ENCODE measurements at places on chromosomes 2 and 18.

DNA sequence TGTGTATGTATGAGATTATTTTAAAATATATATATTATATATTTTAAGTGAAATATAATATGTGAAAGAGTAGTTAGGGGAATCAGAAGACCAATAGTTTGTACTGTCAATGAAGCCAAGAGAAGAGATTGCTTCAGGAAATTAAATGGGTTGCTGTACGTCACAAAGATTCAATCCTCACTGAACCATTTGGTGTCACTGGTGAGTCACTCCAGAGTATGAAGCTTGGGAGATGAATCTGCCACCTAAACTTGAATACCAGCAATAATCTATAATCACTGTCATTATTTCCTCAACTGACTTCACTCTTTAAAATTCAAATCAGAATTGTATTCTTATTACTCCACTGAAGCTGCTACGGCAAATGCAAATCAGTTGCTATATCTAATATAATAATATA is 41.9 kb upstream of the SCN9A start:
- DNase-seq: no peak

- DNase-seq: no peak
These were observed 835.3 kb downstream of the EPHA4 start for GRCh38 chr2:220736778-220737177.

DNA sequence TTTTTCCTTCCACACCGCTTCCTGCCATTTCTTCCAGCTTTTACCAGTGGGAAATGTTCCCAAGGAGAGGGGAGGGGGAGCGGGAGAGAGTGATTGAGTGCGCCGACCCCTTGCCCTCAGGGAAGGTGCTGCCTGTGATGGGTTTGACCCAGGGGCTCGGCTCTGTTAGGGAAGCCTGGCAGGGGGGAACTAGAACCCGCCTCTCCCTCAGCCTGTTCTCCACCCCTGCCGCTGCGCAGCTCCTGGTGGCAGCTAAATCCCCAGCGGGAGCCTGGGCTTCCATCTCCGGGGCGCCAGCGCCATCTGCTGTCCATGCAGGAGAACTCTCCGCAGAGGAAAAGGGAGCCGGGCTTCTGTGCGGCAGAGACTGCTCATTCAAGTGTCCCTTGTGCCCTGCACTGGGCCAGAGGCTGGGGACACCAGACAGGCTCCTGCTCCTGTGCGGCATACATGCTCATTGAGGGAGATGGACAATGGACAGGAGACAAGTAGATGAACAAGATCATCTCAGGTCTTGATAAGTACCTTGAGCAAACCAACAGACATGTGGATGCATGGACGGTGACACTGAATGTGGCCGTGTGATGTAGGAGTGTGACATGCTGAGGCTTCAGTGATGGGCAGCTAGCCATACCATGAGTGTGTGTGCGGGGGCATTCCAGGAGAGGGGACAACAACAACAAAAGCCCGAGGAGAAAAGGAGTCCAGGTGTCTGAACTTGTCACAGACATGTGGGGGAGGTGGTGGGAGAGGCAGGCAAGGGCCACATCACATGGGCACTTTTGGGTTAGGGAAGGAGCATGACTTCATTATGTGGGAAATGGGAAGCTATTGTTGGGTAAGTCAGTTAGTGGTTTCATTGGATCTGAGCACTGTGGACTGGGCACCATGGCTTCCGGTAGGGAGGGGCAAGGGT is 13.3 kb downstream of the CHPF start:
- DNase-seq: peak; percentile 92

GRCh38 chr2:217938036-217938435 is 64.8 kb downstream of the TNS1 start:
- DNase-seq: no peak

DNA sequence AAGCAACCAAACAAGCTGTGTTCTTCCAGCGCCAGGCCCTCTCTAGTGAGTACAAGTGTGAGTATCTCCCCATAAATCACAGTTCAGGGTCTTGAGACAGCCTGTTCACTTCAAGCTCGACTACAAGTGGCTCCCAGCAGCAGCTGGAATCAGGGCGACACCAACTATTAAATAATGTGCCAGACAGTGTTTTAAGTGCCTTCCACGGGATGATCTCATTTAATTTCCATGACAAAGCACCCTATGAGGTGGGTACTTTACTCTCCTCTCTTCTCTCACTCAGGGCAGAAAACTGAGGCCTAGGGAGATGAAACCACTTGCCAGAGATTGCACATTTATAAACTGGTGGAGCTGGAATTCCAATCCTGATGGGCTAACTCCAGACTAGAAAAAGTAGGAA is 2.6 kb upstream of the FAM136A start:
- no peak for DNase-seq

GRCh38 chr18:6493194-6493593 is 78.5 kb upstream of the L3MBTL4 start:
- DNase-seq: no peak

DNA sequence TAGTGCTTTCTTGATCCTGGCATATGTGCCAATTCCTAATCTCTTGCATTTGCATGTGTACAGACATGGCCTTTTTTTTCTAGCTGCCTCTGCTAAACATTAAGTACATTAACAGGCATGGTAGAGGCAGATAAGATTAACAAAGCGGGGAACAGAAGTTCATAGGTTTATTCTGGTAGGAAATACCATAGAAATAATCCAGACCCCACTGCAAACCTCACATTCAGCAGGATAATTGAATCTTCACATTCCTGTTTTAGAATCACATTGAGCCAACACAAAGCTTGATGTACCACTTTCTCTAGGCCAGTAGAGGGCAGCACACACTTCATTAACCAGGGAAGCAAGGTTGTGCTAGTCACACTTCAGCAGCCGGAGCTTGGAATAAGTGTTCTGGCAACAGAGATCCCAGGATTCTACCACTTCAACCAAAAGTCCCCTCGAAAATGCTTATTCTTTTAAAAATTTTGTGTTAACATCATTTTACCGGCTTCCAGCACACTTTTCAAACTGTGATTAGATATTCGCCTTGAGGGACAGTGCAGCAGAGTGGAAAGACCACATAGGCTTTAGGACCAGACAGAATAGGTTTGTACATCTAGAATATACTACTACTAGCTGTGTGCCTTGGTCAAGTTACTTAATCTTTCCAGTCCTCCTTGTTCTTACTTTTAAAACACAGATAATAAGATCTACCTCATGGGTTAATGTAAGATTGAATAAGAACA is 420.2 kb upstream of the CHST9 start:
- peak; percentile 17 for DNase-seq

- DNase-seq: no peak
These were observed 1412.0 kb upstream of the ZEB2 start for GRCh38 chr2:145931781-145932395.

DNA sequence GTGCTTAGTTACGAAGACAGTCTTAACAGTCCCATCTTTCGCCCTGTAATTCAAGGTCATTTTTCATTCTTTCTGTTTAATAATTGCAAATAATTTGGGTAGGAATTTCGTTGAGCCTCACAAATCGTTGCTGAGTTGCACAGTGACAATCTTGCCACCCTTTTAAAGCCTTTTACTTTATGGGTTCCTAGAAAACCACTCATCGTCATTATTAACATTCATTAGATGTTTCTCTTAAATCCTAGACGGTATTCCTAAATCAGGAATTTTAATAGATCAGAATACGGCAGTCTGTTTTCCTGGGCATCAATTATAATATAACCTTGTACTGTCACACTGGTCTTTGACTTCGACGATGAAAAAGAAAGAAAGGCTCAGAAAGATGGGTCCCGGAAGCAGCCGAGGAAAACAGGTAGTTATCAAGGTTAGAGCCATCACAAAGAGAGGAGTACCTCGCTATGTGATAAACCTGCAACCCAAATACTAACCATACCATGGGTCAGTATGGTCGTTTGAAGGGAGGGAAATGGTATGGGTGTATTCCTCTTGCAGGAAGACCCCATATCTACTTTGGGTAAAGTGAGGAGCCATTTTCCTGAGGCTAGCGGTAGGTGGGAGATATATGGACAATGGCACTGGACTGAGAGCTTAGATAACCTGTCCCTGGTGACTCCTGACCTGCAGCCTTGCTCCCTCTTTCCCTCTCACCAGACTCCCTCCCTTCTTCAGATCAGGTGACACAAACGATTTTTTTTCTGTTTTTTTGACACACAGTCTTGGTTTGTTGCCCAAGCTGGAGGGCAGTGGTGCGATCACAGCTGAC is 981 bp upstream of the SF3B1 start:
- no peak for DNase-seq

DNA sequence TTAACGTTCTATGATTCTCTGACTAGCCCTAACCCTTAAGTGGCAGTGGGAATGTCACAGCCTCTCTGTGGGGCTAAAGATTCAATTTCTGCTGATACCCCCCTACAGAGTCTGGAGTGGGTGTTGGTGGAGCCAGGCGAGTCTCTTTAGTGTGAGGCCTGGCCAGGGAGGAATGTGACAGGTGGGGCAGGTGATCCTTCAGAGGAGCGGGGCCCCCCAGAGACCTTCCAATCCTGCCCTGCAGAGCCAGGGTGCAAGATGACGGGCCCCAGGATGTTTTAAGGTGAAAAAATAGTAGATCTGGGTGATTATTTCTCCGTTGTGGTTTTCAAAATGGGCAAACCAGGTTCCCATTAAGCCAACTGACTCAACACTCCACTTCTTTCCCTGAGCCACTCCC is 28.2 kb upstream of the DNMT3A start:
- DNase-seq: no peak

DNA sequence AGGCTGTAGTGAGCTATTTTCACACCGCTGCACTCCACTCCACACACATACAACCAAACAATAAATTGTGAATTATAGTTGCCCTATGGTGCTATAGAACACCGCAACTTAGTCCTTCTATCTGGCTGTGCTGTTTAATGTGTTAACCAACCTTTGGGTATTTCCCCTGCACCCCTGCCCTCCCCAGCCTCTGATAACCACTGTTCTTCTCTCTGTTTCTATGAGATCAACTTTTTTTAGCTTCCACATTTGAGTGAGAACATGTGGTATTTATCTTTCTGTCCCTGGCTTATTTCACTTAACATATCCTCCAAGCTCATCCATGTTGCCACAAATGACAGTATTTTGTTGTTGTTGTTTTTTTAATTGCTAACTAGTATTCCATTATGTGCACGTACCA is 32.5 kb downstream of the TET3 start:
- DNase-seq: no peak

- DNase-seq: no peak
These were observed 21.0 kb upstream of the ZBTB7C start for GRCh38 chr18:48430150-48430549.

DNA sequence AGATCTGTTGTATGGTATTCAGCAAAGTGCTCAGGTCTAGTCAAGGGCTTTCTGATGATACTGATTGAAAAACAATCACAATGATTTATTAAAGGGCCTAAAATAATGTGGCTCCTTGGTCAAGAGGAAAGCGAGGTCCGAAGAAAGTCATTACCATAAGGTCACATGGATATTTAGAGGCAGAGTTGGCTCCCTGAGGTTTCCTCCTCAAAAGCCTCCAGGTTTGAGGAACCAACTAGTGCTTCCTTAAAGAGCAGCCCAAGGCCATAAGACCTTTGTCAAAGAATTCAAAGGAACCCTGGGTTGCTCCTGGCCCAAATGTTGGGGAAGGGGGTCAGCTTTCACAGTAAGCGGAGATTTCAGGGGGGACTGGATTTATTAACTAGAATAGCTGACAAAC is 280.7 kb upstream of the ATP5MC3 start:
- no peak for DNase-seq

GRCh38 chr2:219058541-219059374 is 2.0 kb downstream of the IHH start:
- DNase-seq: peak; percentile 13

DNA sequence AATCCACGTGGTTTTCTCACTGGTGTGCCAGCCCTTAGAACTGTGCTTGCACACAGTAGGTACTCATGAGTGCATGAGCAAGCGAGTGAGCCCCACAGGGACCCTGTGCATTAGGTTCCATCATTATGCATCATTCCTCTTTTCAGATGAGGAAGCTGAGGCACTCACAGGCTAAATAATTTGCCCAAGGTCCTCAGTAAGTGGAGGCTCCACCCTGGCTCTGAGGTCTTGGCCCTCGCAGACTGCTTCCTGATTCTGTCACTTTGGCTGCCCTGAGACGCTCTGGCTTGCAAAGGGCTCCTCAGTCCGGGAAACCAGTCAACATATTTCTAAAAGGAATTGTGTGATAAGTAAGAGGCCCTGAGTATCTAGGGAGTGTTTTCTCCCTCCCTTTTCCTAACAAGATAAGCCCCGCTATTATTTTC is 71.7 kb downstream of the IL1R2 start:
- no peak for DNase-seq

DNA sequence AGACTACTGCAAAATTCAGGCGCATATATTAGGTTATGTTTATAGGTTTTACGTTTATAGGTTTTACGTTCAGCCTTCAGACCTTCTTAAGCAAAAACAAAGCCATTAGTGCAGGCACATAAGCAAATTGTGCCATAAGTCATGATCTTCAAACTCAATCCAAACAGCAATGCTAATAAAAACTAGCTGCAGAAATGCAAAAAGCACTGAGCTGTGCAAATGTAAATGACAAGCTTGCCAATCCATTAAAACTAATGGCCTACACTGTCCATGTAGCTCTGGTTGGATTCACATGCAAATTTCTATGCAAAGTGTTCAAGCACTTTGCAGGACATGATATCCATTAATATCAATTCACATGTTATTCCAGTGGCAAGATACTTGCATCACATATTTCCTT is 50.9 kb downstream of the LRPPRC start:
- no peak for DNase-seq

DNA sequence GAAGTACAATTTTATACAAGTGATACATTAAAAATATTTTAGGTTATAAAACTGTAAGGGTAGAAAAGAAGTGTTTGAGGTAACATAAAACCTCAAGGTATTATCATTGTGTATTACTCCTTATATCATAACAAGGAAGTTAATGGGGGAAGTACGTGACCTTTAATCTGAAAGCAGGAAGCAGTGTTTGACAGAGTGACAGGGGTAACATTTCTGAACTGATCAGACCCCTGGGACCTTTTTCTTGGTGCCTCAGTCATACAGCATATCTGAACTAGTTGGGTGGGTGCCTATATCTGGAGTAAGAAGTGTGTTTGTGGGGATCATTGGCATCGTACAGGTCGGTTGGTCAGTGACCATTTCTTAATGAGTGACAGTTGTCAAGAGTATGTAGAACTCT is 43.0 kb downstream of the MALT1 start:
- no peak for DNase-seq

- no peak for DNase-seq
These were observed 221.6 kb downstream of the SEPTIN10 start for GRCh38 chr2:109392140-109392539.

GRCh38 chr2:28986429-28986828 is 5.3 kb downstream of the TOGARAM2 start:
- DNase-seq: no peak

All from activated CD4-positive, alpha-beta T cell treated with anti-CD3 and anti-CD28 coated beads for 48 hours (primary cell).